Fibroblast of lung (primary cell): ENCODE measurements at places on chromosomes 3 and 15.
A peak's percentile ranks its signal among the peaks of the same experiment; 100 is the strongest.

DNA sequence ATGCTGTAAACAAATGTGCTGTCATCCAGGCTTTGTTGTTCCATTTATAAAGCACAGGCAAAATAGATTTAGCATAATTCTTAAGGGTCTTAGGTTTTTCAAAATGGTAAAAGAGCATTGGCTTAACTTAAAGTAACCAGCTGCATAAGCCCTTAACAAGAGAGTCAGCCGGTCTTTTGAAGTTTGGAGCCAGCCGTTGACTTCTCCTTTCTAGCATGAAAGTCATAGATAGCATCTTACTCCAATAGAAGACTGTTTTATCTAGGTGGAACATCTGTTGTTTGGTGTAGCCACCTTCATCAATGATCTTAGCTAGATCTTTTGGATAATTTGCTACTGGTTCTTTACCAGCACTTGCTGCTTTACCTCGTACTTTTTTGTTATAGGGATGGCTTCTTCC lies 297.5 kb upstream of the DCBLD2 start:
- no peak for DNase-seq

GRCh38 chr3:14425581-14426304 lies 23.3 kb downstream of the SLC6A6 start:
- peak; percentile 30 for DNase-seq

GRCh38 chr3:1287815-1288214 lies 195.0 kb downstream of the CNTN6 start:
- DNase-seq = no peak

DNA sequence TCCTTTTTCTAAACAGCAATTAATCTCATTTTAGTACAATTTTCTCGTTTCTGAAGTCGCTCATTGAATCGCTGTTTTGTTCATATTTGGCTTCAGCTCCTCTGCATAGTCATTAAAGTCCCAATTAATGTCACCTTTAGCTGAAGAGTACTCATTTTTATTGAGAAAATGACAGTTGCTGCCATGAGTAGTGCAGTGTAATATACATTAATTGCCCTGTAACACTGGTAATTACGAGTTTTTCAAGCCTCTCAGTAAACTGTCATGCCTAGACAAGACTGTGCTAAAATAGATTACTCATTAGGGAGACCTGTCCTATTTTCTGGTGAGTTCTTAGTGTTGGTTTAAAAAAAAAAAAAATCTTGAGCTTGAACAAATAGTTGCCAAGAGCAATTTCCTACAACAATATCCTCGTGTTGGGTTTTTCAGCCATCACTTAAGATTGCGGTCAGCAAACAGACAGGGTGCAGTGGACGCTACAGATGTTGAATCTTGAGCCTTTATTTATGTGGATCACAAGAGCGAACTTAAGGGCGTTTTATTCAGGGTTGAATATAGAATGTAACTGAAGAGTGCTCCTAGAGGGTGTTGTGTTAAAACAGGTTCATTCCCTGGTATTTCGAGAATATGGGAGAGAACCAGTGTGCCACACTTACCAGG lies 176.0 kb downstream of the CDIN1 start:
- DNase-seq = no peak

GRCh38 chr15:68578175-68578979 lies 416 bp upstream of the CORO2B start:
- peak; percentile 69 for DNase-seq

DNA sequence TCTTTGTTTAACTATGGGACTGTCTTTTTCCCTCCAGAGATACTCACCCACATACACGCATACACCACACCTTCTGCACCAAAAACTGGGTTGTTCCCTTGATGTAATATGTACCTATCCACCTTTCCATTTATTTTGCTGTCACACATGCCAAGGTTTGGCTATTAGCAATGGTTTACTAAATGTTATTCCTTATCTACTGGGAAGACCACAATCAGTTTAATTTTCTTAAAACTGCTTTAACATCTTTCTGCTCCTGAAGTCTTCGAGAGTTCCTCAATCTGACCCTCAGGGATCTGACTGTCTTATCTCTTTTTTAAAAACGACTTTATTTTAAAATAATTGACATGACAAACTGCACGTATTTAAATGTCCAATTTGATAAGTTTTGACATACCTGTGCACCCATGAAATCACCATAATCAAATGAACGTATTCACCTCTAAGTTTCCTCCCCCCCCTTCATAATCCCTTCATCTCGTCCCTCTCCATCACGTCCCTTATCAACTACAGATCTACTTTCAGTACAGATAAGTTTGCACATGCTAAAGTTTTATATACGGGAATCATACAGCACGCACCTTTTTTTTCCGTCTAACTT lies 805 bp upstream of the TRPM7 start:
- DNase-seq = no peak

GRCh38 chr3:2770451-2770850 lies 339.7 kb downstream of the IL5RA start:
- no peak for DNase-seq

DNA sequence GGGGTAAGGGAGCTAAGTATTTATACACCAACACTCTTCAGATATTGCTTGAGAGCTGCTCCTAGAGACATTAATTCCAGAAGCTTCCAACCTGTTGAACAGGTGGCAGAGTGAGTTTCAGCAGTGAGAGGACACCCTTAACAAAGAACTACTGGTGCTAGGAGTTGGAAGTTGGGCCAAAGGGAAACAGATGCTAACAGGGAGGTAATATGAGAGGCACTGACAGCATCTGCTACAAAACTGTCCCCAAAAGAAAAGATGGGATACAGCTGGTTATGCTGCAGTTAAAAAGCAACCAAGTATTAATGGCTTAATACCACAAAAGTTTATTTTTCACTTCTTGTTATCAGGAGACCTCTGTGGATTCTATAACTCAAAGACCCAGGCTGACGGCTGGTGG lies 104.5 kb upstream of the SATB1 start:
- DNase-seq = no peak

- DNase-seq = no peak
These were observed 30.4 kb upstream of the CLK3 start for GRCh38 chr15:74585191-74585590.

DNA sequence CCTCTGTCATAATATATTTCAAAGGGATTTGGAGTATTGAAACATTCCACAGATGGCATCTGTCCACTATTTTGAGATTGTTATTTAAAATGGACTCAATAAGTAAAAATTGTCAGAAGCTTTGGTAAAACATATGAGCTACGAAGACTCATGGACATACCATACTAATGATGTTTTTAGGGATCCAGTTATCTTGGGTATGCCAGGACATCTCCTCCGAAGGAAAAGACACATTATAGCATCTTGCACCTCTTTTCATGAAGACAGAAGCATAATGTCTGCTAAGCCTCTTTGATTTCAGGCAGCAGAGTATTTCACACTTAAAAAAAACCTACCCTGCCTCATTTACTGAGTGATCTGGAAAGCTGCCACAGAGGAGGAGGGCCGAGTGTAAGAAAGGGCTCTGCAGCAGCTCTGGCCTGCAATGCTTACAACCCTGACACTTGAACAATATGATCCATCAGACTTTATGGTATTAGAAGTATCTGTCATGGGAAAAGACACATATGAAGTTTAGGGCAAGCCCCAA lies 284.8 kb downstream of the TUSC7 start:
- no peak for DNase-seq

- no peak for DNase-seq
These were observed 490.9 kb downstream of the ZBBX start for GRCh38 chr3:166889241-166889640.

- peak; percentile 91 for DNase-seq
These were observed 41.3 kb downstream of the MEIS2 start for GRCh38 chr15:37059086-37059485.

GRCh38 chr15:91127236-91127955 lies 27.3 kb downstream of the SV2B start:
- DNase-seq = no peak

GRCh38 chr15:95761501-95762165 lies 568.9 kb upstream of the NR2F2 start:
- no peak for DNase-seq

DNA sequence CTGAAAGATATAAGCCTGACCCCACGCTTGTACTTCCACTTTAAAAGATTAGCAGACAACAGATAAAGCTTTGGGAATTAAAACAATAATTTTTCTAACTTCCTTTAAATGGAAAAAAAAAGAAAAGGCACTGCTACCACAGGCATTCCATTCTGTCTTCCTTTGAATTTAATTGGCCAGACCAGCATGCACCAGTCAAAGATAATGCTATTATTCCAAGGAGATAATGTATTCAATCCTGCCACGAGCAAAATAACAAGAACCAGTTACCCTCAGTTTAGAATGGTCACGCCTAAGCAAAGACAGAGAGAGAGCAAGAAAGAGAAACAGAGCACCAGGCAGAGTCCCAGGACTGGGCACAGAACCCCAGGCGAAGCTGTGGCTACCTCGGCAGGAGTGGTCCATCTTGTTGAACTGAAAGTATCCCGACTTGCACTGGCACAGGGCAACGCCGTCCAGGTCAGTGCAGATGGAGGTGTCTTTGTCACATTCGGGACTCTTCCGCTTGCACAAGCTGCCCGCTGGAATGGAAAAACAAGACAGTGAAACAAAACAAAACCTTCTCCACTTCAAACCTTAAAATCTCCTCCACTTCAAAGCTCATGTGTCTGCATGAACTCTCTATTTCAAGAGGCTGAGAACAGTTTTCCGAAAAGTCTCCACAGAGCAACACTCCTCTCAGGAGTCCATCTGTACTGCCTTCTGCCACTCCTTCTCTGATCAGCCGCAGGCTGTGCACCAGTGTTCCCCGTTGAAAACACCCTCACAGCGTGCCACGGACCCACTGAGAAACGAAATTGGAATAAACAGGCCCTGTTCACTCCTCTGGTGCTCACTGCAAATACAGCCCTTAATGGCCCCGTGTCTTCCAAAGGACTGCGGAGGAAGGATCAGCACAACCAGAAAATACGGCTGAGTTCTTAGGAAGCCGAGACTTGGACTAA lies 58.2 kb downstream of the HEG1 start:
- DNase-seq = no peak

DNA sequence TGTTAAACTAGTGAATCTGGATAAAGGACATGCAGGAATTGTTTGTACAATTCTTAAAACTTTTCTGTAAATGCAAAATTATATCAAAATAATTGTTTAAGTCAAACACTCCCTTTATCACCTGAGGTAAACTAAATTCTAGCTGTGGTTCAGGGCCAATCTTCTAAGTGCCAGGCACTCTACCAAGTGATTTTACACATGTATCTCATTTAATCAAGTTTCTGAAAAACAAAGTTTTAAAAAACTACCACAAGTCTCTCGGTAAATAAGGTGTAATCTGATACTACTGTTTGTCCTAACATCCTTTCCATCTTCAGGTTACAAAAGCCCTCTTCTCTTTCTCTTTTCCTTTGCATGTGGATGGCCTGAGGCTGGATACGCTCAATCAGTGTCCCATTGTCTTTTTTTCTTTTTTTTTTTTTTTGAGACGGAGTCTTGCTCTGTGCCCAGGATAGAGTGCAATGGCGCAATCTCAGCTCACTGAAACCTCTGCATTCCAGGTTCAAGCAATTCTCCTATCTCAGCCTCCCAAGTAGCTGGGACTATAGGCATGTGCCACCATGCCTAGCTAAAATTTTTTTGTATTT lies 19.3 kb downstream of the IFT80 start:
- DNase-seq = no peak

DNA sequence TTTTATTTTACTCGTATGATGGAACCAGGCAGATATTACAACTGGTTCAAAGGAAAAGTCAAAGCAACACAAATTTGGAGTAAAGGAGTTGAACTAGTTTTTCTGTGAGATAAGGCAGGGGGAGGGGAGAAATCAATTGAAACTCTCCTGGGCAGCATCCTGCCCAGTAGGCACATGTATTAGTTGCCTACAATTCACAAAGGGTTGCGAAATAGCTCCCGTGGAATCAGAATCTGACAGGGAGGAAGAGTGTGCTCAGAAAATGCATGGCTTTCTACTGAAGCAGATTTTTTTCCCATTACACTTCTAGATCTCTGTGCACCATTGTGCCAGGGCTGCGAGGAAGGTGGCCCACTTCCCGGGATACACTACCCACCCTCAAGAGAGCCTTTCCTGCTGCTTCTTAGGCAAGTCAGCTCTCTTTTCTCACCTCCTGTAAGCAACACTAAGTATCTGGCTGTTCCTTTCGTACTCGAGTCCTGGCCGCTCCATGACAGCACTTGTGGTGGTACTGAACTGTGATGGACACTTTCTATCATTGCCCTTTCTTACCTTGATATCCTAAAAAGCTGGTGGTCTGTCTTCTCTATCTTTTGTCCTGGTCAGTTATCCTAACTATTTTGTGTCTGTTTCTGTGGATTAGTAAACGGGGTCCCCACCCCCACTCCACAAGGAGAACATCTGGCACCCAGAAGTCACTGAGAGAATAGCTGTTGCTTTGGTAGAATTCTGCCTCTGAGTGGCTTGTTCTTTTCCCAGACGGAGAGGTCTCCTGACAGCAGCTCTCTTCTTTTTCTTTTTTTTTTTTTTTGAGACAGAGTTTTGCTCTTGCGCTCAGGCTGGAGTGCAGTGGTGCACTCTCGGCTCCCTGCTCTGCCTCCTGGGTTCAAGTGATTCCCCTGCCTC lies 74.8 kb downstream of the RPL39L start:
- no peak for DNase-seq

GRCh38 chr3:129312021-129312639 lies 33.5 kb downstream of the HMCES start:
- peak; percentile 23 for DNase-seq

DNA sequence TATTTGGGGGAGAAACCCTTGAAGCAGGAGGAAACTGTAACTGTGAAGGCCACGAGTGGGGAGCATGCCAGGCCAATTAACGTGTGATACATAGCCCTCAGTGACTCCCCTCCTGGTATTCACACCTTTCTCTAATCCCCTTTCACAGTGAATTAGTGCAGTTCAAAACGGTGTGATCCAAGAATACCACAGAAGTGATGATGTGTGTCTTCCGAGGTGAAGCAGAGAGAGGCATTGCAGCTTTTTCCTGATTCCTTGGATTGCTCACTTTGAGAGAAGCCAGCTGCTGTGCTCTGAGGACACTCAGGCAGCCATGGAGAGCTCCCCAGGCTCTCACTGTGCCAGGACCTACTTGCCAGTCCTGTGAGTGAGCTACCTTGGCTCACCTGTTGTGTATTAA lies 17.3 kb downstream of the NIPA2 start:
- DNase-seq = no peak

- peak; percentile 17 for DNase-seq
These were observed 48.8 kb downstream of the ABHD2 start for GRCh38 chr15:89136818-89137772.

DNA sequence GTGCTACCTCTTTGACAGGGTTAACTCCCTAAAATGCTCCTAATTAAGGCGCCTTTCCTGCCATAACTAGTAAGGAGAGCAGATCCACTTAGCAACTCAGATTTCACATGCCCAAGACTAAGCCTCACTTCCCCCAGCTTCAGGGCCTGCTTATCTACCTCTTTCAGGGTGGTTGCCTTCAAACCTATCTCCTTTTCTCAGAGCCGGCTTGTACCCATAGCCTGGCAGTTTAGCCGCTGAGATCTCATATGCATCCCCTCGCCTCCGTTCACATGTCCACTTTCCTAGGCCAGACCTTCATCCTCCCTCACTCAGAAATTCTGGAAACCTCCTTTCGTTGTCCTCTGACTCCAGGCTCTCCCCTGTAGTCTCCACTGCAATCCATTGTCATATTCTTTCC lies 1.0 kb upstream of the FSTL1 start:
- no peak for DNase-seq
